Stimulated activated CD8-positive, alpha-beta memory T cell treated with anti-CD3 and anti-CD28 coated beads, Interleukin-4, amount 100 ng/mL, for 4 hours (primary cell): ENCODE measurements at places on chromosomes 2 and 18.
A peak's percentile ranks its signal among the peaks of the same experiment; 100 is the strongest.

DNA sequence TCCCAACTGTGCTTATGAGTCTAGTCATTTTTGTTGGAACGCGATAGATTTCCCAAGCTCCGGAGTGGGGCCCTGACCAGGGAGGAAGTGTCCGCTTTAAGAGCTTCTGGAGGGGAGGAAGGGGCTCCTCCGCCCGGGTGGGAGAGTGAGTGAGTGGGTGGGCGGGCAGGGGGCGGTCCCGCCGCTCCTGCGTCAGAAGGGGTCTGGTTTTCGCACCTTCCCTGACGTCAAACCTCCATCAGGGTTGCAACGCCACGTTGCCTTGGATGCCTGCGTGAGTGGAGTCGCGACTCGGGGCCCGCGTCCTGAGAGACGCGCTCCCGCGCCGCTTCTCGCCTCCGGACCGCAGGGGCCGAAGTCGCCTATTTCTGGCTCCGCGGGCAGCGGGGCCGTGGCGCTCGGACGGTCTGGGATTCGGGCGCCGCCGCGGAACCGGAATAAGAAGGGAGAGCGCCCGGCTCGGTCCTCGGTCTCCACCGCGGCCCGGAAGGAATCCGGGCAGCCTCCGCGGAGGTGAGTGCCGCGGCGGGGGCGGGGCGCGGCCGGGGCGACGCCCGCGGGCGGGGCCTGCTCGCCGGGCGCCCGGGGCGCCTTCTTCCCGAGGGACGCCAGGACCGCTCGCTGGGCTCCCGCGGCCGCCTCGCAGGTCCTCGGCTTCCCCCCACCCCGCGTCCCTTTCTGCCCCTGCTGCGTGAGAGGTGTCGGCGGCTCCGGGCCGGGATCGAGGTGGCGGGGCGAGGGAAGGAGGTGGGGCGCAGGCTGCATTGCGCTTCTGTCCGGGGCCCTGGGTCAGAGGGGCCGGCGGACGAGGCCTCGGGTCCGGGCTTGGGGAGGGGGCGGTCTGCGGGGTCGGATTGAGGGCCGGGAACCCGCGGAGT, at the start of gene ZDBF2:
Gene ZDBF2, plus strand, starts transcription at position 230 of the 878 bp plus-strand sequence. CDS start 7,187 bp downstream, outside the sequence.
- DNase-seq: peak; percentile 10

DNA sequence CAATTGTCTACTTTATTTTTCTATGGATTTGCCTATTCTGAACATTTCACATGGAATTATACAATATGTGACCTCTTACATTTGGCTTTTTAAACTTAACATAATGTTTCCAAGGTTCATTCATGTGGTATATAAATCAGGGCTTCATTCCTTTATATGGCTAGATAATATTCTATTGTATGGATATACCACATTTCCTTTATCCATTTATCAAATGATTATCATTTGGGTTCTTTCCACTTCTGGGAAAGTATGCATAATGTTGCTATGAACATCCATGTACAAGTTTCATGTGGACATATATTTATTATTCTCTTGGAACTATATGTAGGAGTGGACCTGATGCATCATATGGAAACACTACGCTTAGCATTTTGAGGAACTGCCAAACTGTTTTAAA, 99.7 kb upstream of the NCKAP5 start:
- no peak for DNase-seq

DNA sequence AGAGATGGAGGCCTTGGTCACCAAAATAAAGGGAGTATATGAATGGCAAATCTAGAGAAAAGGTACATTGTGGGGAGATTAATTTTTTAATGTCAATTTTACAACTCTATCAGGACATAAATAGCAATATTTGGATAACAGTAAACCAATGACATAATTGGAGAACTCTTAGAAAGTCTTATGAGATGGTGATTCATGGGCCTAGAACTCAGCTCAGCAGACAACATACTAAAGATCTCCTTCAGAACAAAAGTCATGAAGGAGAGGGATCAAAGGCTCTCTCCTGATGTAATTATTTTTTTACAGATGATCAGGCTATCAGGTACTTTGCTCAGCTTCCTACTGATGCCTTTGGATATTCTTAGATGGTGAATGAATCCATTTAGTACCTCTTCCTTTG, 90.0 kb downstream of the CRACDL start:
- DNase-seq: no peak

DNA sequence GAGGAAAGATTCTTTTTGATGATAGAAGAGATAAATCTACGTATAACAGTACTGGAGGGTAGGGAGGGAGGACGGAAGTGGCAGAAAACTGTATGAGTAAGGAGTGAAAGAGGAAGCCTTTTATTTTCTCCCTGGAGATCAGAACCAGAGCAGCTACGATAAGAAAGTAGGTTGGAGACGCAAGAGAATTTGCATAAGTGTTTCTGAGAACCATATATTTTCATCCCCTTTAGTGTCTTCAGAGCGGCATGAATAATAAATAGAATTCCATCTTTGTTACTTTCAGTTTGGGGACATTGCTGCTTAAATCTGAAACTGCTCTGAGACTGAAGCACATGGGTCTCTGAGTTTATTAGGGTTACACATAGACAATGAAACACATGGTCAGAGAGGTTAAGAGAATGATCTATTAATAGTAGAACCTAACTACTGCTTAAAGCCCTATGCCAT, 230.2 kb upstream of the TNP1 start:
- no peak for DNase-seq

GRCh38 chr2:100978582-100979191, 23.4 kb upstream of the RPL31 start:
- no peak for DNase-seq

DNA sequence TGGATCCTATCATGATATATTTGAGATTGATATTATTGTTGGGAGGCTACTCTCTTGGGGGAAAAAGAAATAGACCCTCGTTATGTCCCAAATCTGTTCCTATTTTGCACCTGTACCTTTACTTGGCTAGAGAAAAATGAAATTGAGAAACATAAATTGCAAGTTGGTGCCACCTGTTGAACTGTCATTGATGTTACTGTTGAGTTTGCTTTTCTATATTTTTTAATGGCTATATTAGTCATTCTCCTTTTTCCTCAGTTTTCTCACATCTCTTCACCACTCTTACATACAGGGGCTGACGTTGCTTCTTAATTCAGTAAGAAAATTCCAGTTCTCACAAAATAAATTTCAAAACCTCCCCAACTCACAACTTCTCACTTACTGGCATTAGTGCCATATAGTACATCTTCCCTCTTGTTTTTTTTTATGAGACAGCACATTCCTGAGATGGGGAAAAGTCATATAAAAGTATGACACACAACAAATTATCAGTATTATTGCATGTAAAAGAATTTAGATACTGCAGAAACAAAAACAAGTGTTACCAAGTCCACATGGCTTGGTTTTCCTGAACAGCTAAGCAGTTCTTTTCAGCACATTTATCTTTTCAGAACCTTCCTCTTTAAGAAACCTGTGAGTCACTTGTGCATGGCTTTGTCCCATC, 348.3 kb upstream of the DSEL start:
- DNase-seq: no peak

- no peak for DNase-seq
These were observed 31.3 kb upstream of the ZNF512 start for GRCh38 chr2:27551514-27551913.

DNA sequence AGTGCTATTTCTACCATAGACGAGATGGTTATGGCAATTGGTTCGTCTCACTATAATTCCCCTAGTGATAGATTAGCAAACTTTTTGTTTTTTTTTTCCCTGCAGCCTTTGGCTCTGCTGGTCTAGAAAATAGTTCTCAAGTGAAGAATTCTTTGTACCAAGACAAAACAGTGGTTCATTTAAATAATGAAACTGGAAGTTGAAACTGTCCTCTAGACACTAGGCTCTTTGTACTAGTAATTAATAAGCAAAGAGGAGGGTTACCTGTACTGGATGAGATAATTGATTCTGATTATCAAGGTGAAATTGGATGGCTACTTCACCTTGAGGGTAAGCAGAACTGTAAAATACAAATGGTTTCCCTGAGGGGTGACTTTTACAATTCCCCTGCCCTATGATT, 156.9 kb upstream of the DCC start:
- no peak for DNase-seq

- DNase-seq: no peak
These were observed 75.8 kb downstream of the SDC1 start for GRCh38 chr2:20148923-20149702.

DNA sequence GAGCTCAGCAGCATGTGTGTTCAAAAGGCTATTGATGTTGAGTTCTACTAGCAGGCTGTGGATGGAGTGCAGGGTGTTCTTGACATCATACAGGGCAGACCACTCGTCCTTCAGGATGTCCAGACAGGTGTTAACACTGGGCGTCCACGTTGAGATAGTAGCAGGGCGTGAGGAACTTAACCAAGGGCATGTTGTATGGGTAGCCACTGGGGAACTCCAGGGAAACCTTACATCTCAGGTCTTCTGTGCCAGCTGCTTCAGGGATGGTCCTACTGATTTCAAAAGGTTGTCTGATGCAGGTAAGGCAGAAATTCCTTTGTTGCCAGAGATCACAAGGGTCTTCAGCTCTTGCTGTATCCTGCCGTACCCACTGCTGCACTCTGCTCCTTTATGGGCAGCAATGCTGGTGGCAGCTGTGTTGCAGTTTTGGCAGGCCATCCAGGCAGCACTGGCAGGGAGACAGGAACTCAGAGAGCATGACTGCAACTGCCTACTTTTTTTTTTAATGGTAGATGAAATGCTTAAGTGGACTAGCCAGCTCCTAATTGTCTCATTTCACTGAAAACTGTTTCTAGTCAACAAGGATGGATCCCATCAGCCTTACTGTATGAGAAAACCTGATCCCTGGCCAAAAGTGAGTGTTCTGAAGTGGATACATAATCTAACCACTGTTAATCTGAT, 32.4 kb upstream of the RBBP8 start:
- no peak for DNase-seq

DNA sequence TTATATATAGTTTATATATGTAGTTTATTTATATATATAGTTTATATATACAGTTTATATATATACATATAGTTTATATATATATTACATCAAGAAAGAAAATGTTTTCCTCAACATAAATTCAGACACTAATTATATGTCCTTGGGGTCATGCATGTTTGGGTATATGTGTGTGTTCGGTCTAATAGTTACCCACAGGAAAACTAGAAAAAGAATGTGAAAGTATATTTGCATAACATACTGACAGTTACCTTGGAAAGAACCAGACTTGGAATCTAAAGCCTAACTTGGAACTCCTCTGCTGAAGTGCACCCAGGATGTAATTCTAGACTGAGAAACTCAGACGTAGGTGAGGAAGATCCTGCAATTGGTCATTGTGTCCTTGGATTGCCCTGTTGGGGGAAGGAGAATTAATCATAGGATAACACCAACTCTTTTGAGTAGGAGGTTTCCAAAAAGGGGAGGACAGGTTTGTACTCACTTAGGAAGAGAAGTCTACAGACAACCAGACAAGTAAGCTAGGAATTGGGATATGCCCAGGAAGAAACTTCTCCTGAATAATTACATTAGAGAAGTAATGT, 8.9 kb upstream of the SLC25A12 start:
- DNase-seq: no peak

GRCh38 chr2:215428060-215428910, 7.6 kb downstream of the FN1 start:
- no peak for DNase-seq

DNA sequence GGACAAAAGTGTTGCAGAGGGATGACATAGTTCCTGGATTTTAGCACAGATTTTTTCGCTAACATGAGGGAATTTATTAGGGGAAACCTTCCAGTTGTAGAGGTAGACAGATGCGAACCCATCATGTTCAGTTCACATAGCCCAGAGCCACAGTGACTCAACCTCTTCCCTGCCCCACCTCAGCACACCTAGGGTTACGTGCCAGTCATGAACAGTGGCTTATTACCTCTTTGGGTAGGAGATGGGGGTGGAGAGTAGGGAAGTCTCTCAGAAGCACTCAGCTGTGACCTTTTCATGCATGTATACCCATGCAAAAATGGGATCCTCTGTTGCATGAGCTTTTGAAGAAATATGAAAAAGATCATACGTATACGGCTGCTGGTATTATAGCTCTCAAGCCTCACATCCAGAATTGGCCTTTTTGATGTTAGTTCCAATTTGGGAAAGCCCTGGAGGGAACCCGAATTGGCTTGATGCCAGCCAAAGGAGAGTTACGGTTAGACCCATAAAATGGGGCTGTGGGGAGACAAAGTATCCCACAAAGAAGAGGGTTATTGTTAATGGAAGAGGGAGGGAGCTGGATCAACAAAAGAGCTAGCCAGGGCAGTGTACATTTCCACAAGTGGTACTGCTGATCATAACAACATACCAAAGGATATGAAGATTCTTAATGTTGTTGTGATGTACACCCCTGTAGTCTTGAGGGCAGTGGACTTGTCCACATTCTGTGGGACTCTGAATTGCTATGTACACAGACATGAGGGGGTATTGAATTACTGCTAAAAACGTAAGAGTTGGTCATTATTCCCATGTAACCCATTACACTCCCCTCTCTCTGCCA, 4.9 kb downstream of the TANC1 start:
- no peak for DNase-seq

GRCh38 chr2:209307161-209308001, 116.5 kb upstream of the MAP2 start:
- no peak for DNase-seq

- DNase-seq: no peak
These were observed 588 bp upstream of the CCDC93 start for GRCh38 chr2:118014492-118014824.

DNA sequence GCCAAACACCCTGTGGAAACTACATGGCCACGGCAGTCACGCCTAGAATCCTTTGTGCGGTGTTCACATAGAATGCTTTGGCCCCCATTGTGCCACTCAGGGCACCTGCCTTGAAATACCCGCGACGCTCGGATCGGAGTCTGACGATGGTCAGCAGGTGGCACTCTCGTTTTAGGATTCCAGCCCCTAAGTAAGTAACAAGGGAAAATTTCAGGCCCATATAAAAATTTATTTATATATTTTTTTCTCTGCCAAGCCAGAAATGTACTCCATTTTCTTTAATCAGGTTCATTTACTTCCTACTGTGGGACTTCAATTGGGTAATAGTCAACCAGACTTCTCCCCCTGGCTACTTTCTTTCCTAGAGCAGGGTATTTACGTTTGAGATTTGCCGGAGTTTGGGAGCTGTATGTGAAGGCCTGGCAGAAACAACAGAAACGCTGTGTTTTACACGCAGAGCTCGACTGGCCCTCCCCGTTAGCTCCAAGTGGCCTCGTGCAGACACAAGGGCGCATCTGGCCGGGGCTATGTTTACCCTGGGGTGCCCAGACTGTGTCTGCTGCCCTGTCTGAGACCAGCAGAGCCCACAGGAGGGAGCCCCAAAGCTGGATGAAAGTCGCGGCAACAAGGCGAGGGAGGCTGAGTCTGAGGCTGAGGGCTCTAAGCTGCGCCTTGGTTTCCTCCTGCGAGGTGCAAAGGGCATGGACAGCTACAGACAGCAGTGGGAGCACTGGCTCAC, 41.6 kb downstream of the LRRC30 start:
- no peak for DNase-seq

GRCh38 chr2:177229442-177230242, 17.0 kb downstream of the HNRNPA3 start:
- DNase-seq: no peak

GRCh38 chr2:18467749-18468360, 92.6 kb downstream of the RDH14 start:
- DNase-seq: no peak

- DNase-seq: no peak
These were observed 293.1 kb upstream of the HDAC4 start for GRCh38 chr2:239693761-239694415.
